ENCODE measurements at places on chromosomes 2 and 18. TPM values are rescaled to one million over a fixed set of nuclear protein-coding genes. Genes with fewer than 3 reads are reported as not detected.

GRCh38 chr2:204909791-204910190 is 364.5 kb downstream of the PARD3B start:
- DNase-seq: no peak

GRCh38 chr2:45030553-45030952 is 21.3 kb upstream of the SIX2 start:
- DNase-seq: no peak

IDH1 gene
- 347 TPM for total RNA-seq

DNA sequence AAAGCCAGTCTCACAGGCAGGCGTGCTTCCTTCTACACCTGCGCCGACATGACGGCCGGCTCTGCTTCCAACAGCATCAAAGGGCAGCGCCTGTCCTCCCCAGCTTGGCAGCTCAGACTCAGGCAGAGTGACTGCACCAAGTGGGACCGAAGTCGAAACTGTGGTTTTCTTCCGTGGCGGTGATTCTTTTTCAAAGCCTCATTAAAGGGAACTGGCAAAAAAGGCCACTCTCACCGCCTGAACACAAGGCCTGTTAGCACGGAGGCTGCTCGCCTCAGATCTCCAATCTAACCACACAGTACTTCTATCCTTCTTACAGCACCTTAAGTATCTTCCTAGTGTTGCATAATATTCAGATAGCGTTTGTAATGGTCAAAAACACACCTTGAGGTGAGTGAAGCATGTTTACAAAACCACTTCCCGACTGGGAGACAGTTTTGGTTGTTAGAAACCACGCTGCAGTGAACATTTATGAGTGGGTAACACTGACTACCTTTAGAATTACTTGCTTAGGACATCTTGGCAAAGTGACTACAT is 236.4 kb downstream of the HDAC4 start:
- DNase-seq: no peak

EFHD1 gene
- total RNA-seq: 3.8 TPM

GRCh38 chr2:98508709-98509066 is 64.0 kb downstream of the INPP4A start:
- no peak for DNase-seq

DNA sequence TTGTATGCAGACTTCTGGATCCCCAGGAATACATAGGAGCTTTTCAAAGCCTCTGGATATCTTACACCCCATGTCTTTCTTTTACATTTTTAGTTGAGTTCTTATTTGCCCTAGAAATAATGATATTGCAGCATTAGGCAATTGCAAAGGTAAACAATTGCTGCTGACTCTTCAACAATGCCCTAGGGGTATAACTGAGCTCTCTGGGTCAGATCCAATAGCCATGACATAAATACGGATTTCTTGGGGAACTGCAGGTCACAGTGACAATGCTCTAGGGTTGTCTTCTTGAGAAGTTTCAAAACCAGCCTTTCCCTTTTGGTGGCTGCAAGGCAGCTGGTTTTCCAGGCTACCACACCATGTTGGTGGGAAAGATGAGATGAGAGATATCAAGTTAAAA is 16.5 kb upstream of the OR6B3 start:
- DNase-seq: no peak

- no peak for DNase-seq
Measured at GRCh38 chr2:183903026-183903425, 695.3 kb upstream of the ZNF804A start.

GRCh38 chr2:126657148-126657635 is 1.2 kb downstream of the GYPC start:
- peak; percentile 59 for DNase-seq

- no peak for DNase-seq
Measured at GRCh38 chr2:179574061-179574519, 287.3 kb downstream of the ZNF385B start.

NCKAP5 gene
- 0.15 TPM for total RNA-seq

ABCG8 gene
- not detected for total RNA-seq

DNA sequence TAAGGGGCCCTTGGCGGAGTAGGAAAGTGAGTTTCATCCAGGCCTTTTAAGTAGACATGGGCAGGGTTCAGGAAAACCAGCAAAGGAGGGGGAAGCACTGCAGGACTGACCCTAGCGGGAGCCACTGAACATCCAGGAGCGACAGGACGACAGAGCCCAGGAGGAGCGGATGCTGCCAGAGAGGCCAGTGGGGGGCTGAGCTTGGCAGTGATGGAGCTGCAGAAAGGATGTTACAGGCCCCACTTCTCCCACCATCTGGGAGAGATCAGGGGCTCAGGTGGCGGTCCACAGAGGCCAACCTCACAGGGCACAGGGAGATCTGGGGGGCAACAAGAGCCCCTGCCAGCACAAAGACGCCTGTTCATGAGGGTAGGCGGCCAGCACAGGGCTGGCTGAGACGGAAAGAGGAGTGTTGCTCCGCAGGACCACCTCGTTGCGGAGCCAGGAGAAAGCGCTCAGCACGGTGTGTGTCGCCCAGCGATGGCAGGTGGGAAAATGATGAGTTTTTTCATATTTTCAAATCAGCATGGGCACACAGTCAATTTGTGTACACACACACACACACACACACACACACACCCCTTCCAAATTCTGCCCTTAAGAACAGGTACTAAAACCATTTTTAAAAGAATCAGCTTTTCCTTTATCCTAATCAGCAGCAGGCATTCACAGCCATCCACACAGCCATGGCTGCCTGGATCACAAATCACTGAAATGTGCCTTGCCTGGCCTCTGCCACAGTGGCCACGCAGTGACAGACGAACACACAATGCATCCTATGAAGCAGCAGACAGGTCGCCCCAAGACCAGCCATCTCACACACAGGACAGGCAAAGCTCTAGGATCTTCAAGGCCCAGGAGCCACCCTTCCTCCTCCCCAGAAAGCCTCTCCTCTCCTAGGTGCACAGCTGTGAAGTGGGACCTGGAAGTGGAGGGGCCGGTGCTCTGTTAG is 63.2 kb downstream of the NDUFA10 start:
- DNase-seq: no peak

- DNase-seq: no peak
Measured at GRCh38 chr2:7031547-7032245, 114.5 kb downstream of the RNF144A start.

DNA sequence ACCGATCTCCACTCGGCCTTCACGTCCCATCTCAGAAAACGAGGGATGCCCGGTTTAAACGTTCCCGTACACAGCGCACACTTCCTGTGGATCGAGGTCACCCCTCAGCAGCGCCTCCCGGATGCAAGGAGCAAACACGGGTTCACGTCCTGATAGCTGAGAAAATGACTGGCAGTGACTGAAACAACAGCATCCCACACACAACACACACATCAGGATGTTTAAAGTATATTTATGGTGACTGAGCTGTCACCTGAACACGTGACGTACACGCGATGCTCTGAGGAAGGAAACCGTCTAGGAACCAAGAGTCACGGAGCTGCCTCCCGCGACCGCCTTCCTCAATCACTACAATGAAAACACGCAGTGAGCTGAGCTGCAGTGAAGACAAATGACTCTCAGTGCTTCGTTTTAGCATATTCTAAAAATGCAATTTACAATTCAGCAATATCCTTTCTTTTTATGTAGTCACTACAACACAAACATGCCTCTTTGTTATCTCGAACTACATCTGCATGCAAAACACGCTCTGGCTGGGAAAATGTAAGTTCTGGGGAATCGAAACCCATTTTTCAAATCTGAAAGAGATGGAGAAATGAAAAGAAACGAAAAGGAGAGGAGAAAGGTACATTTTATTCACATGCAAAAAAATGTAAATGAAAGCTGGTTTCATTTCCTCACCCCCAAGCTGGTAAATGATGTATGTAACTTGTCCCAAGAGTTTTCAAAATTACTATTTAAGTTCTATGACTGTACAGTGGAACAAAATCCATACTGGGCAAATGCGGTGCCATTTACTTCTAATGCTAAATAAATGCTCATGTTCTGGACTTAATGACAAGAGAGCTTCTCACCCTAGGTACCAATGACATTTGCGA is 19.8 kb downstream of the HDAC4 start:
- DNase-seq: no peak

All from H7 (cell line).